CD4-positive, alpha-beta T cell treated with Interleukin-17A for 1 hour (primary cell): ENCODE measurements at places on chromosomes 5 and 9.

DNA sequence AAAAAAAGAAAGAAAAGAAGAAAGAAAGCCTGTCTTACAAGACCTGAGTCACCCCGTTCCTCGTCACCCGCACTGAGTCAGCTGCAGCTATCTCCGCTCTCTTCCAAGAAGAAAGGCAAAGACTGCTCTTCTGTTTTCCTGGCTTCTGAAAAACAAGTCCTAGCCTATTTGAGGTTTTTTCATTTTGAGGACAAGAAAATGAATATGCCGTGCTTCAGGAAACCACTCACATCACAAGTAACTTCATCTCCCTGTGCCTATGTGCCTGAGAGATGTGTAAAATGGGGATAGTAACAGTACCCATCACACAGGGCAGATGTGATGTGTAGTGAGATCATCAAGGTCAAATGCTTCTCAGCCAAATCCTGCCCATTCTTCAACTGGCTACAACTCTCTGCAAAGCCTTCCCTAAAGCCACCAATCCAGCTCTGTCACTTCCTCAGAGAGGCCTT lies 78.4 kb downstream of the GLDC start:
- no peak for DNase-seq

DNA sequence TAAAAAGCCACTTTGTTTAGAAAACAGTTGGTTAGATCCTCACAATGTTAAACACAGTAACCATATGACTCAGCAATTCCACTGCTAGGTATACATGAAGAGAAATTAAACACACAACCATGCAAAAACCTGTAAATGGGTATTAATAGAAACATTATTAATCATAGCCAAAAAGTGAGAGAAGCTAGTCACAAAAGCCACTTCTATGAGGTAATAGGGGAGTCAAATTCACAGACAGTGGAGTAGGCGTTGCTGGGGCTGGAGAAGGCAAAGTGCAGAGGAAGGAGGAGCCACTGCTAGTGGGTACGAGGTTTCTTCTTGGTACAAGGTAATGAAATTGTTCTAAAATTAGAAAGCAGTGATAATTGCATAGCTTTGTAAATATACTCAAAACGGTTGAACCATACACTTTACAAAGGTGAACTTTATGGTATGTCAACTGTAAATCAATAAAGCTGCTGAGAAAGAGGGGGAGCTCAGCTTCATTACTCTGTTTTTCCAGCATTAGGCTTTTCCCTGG lies 364.4 kb downstream of the GADD45G start:
- no peak for DNase-seq

- DNase-seq: no peak
Observed at GRCh38 chr9:18910435-18910834, 122.6 kb downstream of the SAXO1 start.

GRCh38 chr5:72628771-72629371 lies 121.7 kb upstream of the ZNF366 start:
- DNase-seq: no peak

GRCh38 chr9:129198319-129199043 lies 20.4 kb upstream of the IER5L start:
- DNase-seq: no peak

GRCh38 chr5:42390115-42390514 lies 33.1 kb upstream of the GHR start:
- DNase-seq: no peak

GRCh38 chr9:31588006-31588405 lies 796.4 kb upstream of the ACO1 start:
- no peak for DNase-seq

DNA sequence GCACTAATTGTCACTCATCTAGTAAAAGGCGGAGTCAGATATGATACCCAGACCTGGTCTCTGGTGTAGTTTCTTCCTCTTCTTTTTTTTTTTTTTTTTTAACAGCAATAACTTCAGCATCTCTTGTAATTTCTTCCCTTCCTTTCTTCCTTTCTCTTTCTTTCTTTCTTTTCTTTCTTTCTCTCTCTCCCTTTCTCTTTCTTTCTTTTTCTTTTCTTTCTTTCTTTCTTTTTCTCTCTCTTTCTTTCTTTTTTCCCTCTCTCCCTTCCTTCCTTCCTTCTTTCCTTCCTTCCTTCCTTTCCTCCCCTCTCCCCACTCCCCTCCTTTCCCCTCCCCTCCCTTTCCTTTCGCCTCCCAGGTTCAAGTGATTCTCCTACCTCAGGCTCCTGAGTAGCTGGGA lies 25.9 kb upstream of the GNPDA1 start:
- DNase-seq: no peak

DNA sequence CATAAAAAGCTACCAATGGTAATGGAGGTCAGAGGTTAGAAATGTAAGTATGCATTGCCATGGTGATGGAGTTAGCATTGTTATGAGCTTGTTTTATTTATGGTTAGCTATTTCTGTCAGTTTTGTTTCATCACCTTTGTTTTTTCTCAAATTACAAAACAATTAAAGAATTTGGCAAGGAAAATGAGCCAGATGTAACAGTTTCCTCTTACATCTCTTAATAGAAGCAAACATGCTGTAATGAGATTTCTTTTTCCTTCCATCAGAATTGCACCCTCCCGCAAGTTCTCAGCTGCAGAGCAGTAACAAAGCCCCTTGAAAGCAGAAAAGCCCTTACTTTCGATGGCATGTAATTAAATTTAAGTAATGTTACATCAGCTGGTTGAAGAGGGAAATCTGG lies 233.0 kb downstream of the SGCD start:
- DNase-seq: no peak

DNA sequence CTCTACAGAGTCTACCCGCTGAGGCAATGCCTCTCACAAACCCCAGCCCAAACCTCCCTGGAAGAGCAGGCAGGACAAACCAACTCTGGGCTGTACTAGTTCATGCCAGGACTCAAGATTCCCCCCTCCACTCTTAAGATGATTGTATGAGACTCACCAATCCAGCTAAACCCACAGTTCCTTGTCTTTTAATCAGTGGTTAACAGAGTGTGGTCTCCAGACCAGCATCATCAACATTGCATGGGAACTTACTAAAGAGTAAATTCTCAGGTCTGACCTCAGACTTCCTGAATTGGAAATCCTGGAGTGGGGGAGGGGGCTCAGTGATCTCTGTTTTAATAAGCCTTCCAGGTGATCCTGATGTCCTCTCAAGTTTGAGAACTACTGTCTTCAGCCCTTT lies 240.9 kb downstream of the GAS1 start:
- no peak for DNase-seq

DNA sequence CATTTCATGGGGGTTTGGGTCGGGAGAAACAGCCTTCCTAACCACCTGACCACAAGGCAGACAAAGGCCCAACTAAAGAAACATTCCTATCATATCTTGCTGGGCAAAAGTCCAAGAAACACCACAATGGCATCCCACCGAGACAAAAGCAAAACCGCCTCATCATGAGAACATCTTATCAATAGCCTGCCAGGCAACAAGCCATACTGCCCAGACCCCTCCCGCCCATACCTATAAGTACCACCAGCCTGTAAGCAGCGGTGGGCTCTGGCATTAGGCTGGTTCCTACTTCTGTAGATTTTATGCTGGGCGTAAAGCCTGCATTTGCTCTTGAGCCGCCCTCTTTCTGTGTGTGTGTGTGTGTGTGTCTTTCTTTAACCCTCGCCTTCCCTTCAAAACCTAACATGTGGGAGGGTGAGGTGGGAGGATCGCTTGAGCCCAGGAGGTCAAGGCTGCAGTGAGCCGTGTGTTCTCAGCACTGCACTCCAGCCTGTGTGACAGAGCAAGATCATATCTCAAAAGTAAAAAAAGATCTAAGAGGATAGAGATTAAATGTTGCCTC lies 56.9 kb downstream of the PDE6A start:
- no peak for DNase-seq

DNA sequence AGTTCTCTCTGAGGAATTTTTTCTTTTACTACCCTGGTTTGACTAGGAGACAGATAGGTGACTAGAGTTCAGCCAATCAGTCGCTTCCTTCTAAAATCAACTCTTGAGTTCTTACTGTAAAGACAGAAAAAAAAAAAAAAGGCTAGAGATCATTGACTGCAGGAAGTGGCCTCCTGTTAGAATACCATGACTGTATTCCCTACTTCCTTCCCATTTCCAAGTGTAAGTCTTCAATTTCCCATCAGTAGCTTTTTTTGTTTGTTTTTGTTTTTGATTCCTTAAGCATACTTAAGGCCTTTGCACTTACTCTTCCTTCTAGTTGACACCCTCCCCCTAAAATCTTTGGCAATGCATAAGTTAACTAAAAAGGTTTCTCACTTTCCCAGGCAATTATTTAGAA lies 154.3 kb downstream of the HMHB1 start:
- no peak for DNase-seq

- DNase-seq: no peak
Observed at GRCh38 chr5:74243634-74244033, 396.9 kb downstream of the ENC1 start.

DNA sequence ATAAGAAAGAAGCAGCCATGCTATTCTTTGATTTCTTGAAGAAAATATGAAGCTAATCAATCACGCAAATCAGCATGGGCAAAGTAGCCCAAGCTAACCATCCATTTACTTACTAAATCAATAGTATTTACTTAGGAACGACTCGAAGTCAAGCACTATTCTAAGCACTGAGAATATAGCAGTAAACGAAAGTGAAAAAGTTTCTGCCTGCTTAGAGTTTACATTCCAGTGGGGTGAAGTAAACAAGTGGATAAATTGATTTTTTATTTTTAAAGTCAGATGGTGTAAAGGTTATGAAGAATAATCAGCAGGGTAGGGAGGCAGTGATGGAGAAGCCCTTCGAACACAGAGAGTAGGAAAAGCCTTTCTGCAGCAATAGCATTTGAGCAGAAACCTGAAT lies 5.5 kb downstream of the TSTD2 start:
- no peak for DNase-seq
